GM23248 (cell line): ENCODE measurements at places on chromosomes 12 and 14. TPM values are rescaled to one million over a fixed set of nuclear protein-coding genes. Genes with fewer than 3 reads are reported as not detected.

The ASCL1 gene
- not detected in 2 replicates for total RNA-seq

The RDH5 gene
- 15.4 and 27.2 TPM in 2 replicates for total RNA-seq

The FBLN5 gene
- total RNA-seq: 234 TPM in 2 replicates

The EML5 gene
- total RNA-seq: under 0.01 TPM in 1 of 2 replicates, not detected in the other

The ARHGAP9 gene
- total RNA-seq: 0.11 TPM in 1 of 2 replicates, not detected in the other

The BDKRB1 gene
- 3.9 and 5.5 TPM in 2 replicates for total RNA-seq

The DLGAP5 gene
- total RNA-seq: 11.0 and 13.5 TPM in 2 replicates

The DBX2 gene
- total RNA-seq: not detected in 2 replicates

The CPNE6 gene
- not detected in 2 replicates for total RNA-seq

The LTBP2 gene
- total RNA-seq: 441 and 456 TPM in 2 replicates

The PTPRB gene
- total RNA-seq: 3.9 and 4.4 TPM in 2 replicates

The KHNYN gene
- total RNA-seq: 36.2 and 57.5 TPM in 2 replicates

The HOXC10 gene
- total RNA-seq: not detected in 2 replicates

The GPHN gene
- total RNA-seq: 7.0 and 7.6 TPM in 2 replicates

The NPAS3 gene
- total RNA-seq: 0.65 TPM in 1 of 2 replicates, not detected in the other

DNA sequence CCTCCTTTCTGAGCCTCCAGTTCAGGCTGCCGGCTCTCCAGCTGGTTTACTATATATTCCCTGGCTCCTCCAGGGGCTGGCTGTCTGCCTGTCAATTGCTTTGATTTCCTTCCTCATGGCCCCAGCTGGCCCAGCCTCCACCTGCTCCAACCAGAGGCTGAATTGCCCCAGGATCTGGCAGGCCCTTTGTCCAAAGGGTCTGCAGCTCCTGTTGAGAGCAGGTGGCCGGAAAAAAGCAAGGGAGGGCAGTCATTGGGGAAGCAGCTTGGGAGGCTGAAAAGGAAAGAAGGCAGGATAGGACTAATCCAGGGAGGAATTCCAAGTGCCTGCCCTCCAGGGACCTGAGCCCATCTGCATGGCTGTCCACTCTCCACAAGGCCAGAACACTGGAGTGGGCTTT is 25.3 kb downstream of the PAH start:
- no peak overlapping the region for H3K27ac ChIP-seq
- DNase-seq: no peak
- H3K36me3 ChIP-seq: no peaks in the 10 kb centered on the region
- no peaks in the 10 kb centered on the region for H3K27me3 ChIP-seq
- H3K4me3 ChIP-seq: no peak overlapping the region

DNA sequence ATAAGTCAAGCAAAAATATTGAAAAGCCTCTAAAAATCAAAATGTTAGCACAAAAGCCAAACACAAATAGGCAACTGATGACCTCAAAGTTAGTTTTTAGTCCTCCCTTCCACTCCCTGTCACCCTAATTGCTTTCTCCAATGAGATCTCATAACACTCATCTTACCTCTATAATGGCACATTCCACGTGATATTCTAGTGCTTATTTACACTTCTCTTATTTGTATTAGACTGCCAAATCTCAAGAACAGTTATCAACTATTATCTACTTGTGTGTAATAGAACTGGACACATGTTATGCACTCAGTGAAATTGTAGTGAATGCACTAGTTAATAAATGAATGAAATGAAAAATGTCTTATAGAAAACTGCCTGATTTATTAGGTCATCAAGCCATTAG is 55.5 kb upstream of the AVPR1A start:
- no peaks in the 10 kb centered on the region for H3K27me3 ChIP-seq
- no peaks in the 10 kb centered on the region for H3K36me3 ChIP-seq
- no peak for DNase-seq

- H3K4me1 ChIP-seq: no peaks in the 10 kb centered on the region
- no peak for DNase-seq
- no peak overlapping the region for H3K4me3 ChIP-seq
- H3K27ac ChIP-seq: no peak overlapping the region
- no peaks in the 10 kb centered on the region for H3K27me3 ChIP-seq
- H3K36me3 ChIP-seq: peaks cover 14% of the 10 kb centered on the region; the same call in 1 of the 2 replicates
Measured at GRCh38 chr12:121830588-121831265, 26.9 kb downstream of the SETD1B start.

- H3K4me3 ChIP-seq: peak overlapping the region; percentile 91
- peaks cover 43% of the 10 kb centered on the region for H3K4me1 ChIP-seq
- no peaks in the 10 kb centered on the region for H3K27me3 ChIP-seq
Measured at GRCh38 chr12:114409852-114410600, 4.1 kb upstream of the TBX5 start.

- H3K27me3 ChIP-seq: peaks cover 34% of the 10 kb centered on the region
- DNase-seq: no peak
- no peaks in the 10 kb centered on the region for H3K4me1 ChIP-seq
- no peak overlapping the region for H3K4me3 ChIP-seq
Measured at GRCh38 chr12:3320881-3321509, 170.0 kb upstream of the PRMT8 start.

- no peak for DNase-seq
- no peak overlapping the region for H3K27ac ChIP-seq
- H3K4me3 ChIP-seq: no peak overlapping the region
- peaks cover 19% of the 10 kb centered on the region for H3K27me3 ChIP-seq
- no peaks in the 10 kb centered on the region for H3K36me3 ChIP-seq
- H3K4me1 ChIP-seq: no peaks in the 10 kb centered on the region
Measured at GRCh38 chr12:4987076-4988046, 56.3 kb upstream of the KCNA5 start.

DNA sequence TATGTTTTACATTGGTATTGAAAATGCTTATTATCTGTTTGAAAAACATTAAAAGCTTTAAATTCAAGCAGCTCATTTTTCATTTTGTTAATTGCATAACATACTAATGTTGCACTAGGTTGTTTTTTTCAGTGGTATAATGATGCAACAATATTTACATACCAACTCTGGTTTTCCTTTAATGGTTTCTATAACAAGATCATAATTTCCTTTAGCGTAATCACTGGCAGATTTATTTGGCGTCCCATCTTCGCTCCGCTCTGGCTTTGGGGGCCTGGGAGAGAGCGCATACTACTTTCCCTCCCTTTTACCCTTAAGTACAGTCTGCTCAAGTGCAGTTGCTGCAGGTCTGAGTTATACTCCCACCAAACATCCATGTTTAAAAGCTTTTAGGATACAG is 574.1 kb downstream of the PRKD1 start:
- H3K4me3 ChIP-seq: no peak overlapping the region
- no peaks in the 10 kb centered on the region for H3K27me3 ChIP-seq
- DNase-seq: no peak
- peaks cover 23% of the 10 kb centered on the region for H3K4me1 ChIP-seq

DNA sequence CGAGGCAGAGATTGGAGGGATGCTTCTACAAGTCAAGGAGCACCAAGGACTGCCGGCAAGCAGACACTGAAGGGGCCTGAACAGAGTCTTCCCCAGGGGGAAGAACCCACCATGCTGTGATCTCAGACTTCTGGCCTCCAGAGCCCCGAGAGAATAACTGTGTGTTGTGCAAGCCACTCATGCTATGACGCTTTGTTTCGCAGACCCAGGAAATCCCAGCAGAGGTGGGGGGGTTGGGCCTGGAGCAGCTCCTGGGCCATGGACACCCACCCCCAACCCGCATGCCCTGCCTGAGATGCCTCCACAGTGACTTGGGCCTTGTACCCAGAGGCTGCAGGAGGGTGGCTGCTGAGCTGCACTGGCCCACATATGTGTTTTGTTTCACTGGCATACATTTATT is 31.2 kb downstream of the ARL6IP4 start:
- no peaks in the 10 kb centered on the region for H3K36me3 ChIP-seq
- DNase-seq: no peak
- no peak overlapping the region for H3K4me3 ChIP-seq

GRCh38 chr12:91965781-91966180 is 179.9 kb downstream of the BTG1 start:
- no peaks in the 10 kb centered on the region for H3K4me1 ChIP-seq
- H3K27me3 ChIP-seq: no peaks in the 10 kb centered on the region
- DNase-seq: no peak
- no peaks in the 10 kb centered on the region for H3K36me3 ChIP-seq
- no peak overlapping the region for H3K4me3 ChIP-seq
- no peak overlapping the region for H3K27ac ChIP-seq

GRCh38 chr14:31286456-31287293 is 79.1 kb upstream of the HECTD1 start:
- H3K4me1 ChIP-seq: 0 out of 2 replicates have a peak, but pooled peaks cover 8% of the 10 kb centered on the region
- no peaks in the 10 kb centered on the region for H3K27me3 ChIP-seq
- H3K27ac ChIP-seq: no peak overlapping the region
- DNase-seq: no peak
- H3K4me3 ChIP-seq: no peak overlapping the region
